ENCODE measurements at places on chromosomes 11 and 22.

DNA sequence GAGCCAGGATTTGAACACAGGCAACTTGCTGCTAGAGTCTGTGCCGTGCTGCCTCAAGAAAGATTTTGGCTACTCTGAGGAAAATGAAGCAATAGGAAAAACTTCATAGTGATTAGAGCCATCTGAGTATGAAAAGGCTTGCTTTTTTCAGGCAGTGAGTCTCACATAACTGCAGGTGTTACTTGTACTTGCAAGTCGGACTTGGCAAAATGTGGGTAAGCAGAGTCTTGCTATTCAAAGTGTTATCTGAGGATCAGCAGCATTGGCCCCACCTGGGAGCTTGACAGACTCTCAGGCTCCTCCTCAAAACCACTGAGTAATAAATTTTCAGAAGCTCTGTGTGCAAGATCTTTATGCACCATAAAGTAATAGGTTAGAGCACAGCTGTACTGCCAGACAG is 18.1 kb downstream of the RNF141 start:
- DNase-seq, result peak; percentile 12

DNA sequence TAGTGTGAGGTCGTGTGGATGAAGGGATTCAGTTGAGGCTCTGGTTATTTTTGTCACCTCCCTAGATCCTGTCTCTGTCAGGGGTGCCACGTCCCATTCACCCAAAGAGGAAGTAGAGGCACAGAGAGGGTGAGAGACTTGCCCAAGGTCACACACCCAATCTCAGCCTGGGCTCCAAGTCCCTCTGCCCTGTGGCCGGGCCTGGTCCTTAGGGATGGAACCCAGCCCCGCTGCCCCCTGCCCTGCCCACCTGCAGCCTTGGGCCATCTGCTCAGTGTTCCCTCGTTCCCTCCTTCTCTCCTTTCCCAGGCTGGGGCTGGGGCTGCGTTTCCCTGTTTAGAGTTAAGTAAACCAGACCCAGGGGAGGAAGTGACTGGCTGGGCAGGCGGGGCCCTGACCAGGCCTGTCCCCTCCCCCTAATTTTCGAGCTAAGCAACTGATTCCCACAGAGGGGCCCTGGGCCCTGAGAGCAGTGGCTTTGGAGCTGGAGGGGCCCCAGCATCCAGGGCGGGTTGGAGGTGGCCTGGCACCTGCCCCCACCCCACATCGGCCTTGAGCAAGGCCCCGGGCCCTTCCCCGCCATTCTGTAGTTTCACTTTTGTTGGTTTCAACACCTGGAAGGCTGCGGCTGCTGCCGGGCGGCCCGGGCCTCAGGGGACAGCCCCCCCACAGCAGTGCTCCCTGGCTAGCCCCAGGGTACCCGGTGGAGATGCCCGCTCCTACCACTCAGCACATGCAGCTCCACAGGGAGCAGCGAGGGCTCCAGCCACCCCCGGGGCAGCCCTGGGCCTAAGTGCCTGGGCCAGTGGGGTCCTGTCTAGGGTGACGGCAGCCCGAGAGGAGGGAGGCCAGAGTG is 1.5 kb downstream of the TCIRG1 start:
- peak; percentile 71 for DNase-seq

DNA sequence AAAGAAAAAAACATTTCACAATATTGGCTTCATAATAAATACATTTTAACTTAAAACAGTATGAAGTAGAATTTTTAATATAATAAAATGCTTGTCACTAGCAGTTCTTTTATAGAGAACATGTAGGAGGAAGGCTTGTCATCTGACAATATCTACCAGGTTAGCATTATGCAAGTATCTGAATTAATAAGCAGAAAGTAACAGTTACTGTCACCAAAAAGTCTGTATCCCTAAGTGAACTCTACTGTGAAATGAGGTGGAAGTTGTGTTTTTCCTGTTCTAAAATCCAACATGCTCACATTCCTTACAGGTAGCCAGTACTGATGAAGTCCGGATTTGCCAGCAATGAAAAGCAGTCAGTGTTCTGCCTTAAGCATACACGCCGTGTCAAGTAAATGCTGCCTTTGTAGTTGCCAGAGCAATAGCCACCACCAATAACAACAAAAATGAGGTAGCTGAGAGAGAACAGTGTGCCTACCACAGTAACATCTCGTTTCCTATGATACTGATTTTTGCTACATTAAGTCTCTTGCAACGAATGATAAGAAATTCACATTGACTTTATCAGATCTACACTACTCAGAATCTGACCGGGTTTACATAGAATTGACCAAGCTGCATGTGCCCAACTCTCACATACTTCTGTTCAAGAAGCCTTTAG is 95.5 kb downstream of the SIK3 start:
- DNase-seq, result no peak

- no peak for DNase-seq
These were observed 23.6 kb downstream of the PTPRJ start for GRCh38 chr11:48003926-48004325.

DNA sequence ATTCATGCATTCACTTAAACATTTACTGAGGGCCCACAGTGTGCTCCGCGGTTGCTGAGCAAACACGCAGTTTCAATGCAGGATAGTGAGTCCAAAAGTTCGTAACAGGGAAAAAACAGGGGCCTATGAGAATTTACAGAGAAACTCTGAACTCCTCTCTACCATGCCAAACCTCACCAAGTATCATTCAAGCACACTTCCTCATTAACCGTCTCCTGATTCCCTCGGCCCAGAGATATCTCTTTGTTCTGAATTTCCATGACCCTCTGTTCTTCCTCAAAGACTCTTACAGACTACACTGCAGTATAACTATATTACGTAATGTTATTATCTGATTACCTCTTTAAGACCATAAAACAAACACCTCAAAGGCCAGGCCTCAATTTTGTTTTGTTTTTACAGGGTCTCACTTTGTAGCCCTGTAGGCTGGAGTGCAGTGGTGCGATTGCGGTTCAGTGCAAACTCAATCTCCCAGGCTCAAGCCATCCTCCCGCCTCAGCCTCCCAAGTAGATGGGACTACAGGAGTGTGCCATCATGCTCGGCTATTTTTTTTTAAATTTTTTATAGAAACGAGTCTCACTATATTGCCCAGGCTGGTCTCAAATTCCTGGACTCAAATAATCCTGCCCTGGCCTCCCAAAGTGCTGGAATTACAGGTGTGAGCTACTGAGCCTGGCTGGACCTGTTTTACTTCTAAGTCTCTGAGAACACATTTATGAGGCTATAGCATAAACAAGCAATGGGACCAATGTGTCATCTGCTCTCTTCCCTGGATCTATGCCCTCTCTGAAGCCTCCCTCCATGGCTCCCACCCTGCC is 3.6 kb downstream of the HPS4 start:
- no peak for DNase-seq

GRCh38 chr11:110000031-110000502 is 93.1 kb upstream of the ZC3H12C start:
- peak; percentile 96 for DNase-seq

- DNase-seq, result no peak
These were observed 94.5 kb upstream of the FGF3 start for GRCh38 chr11:69913591-69914285.

DNA sequence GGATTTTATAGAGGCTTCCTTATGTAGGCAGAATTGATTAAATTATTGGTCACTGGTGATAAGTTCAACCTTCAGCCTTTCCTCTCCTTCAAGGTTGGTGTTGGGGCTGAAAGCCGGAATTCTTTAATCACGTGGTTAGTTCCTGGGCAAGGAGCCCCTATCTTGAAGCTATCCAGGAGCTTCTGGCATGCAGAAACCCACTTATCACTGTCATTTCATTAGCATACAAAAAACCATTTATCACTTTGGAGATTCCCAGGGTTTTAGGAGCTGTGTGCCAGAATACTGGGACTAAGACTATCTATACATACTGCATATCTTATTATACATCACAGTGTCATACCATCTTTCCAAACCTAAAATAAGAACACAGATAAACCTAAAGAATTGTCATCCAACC is 18.5 kb upstream of the MED17 start:
- no peak for DNase-seq

DNA sequence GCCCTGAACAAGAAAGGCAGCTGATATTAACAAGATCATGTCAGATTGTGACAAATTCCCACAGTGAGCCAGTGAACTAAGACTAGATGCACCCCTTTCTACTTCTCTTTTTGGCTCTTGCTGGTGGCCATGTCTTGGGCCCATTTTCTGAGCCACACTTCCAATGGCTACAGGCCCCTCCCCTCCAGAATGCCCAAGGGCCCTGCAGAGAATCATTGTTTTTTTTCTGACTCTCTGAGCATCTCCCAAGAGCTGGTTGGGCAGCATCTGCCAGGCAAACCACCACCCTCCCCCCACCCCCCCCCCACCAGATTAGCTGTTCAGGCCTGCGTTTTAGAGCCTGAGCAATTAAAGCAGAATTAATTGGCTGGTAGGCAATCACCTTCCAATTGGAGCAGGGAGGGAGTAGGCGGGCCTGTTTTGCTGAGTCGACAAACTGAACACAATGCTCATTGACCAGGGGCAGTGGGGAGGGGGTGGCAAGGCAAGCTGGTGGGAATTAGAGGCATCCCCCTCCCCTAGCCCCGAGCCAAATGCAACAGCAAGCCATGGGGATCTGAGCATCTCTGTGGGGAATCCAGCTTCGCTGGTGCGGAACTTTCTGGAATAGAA is 541.4 kb downstream of the MN1 start:
- no peak for DNase-seq

GRCh38 chr11:127625402-127625801 is 624.8 kb upstream of the KIRREL3 start:
- DNase-seq, result no peak

GRCh38 chr11:122235615-122236014 is 119.6 kb upstream of the BLID start:
- DNase-seq, result peak; percentile 98

- DNase-seq, result no peak
These were observed 163.3 kb downstream of the CEP164 start for GRCh38 chr11:117490911-117491310.

DNA sequence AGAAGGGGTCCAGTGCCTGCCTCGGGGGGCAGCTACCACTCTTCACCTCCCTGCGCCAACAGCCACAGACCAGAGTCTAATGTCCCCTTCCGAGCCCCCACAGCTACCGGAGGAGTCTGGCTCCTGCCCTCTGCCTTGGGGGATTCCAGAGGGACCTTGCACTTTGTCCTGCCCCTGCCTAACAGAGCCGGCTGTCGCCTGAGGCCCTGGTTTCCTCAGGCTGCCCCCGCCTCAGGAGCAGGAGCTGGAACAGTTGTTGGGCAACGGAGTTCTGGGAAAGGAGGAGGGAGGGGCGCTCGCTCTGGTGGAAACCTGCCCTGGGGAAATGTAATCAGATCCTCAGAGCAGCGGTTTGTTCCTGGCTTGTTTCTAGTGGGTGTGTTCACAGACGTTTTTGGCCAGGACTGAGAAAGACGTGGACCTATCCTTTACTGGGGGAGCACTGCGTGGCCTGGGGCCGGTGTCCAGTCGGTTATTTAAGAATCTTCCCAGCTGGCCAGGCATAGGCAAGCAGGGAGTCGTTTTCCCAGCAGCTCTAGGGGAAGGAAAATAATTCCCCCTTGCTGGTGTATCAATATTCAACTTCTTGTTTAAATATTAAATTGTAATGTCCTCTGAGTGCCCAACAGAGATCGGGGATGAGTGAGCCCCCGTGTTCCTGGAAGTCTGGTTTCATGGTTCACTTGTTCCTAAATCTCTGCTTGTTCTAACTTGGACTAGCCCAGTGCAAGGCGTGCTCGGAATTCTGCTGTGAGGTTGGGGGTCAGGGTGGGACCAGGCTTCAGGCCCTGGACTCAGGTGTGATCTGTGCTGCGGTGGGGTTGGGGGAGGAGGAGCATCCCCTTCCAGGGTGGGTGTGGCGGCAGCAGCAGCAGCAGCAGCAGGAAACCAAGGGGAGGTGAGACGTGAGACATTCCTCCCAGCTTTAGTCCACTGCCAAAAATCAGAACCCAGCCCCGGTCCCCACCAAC is 32.1 kb downstream of the A4GALT start:
- peak; percentile 92 for DNase-seq

- no peak for DNase-seq
These were observed 1578.8 kb upstream of the RAG2 start for GRCh38 chr11:38176686-38177322.

GRCh38 chr22:20881231-20881630 is 22.4 kb downstream of the SNAP29 start:
- no peak for DNase-seq

- DNase-seq, result peak; percentile 13
These were observed 99.5 kb downstream of the ZNF280B start for GRCh38 chr22:22408731-22409696.
